Stimulated activated CD4-positive, alpha-beta T cell treated with anti-CD3 and anti-CD28 coated beads, Interleukin-4, amount 100 ng/mL, for 24 hours (primary cell): ENCODE measurements at places on chromosomes 16 and 17.

- no peak for DNase-seq
These were observed 169.6 kb downstream of the KCNJ2 start for GRCh38 chr17:70338946-70339354.

GRCh38 chr16:72187551-72187950 is 15.6 kb upstream of the PMFBP1 start:
- DNase-seq, result no peak

DNA sequence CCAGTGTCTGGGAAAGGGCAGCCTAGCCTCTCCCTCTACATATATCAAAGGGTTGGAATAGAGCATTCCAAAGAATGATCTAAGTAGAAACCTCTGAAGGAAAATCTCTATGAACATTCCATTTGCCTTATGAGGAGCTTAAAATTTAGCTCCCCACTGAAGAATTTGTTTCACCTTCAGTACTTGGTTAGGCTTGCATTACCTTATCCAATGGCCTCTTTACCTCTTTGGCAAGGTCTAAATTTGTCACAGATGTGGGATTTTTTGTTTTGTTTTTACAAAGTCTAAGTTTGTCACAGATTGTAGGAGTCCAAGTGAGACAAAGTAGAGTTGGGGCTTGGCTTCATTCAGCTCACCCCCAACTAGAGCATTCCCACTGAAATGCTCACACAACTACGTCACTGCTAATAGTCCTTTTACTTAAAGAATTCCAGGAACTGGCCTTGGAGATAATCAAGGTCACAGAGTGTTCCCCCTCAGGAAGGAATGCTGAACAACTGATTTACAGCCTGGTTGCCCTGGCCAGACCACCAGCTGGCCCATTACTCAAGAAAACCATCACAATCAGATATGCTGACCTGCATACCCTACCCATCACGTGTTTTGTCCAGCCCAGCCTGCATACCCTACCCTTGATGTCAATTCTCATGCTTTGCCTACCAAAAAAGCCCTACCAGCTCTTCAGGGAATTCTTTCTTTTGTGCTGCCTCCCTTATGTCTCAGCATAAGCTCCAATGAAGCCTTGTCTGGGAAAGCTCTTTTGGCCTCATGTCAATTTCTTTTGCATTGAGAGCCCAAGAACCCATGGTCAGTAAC is 26.5 kb upstream of the PPM1D start:
- DNase-seq, result no peak

DNA sequence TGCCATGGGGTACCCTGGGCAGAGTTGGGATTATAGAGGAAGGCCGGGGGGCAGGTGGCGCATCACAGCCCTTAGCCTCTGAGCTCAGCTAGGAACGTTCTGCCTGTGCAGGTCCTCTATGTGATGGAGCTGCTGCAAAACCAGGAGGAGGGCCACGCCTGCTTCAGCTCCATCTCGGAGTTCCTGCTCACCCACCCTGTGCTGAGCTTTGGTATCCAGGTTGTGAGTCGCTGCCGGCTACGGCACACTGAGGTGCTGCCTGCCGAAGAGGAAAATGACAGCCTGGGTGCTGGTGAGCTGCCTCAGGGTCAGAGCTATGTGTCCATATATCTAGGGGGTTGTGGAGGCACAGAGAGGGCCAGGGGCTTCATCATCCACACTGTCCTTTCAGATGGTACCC is 5.8 kb upstream of the NRN1L start:
- DNase-seq, result no peak

GRCh38 chr16:14502256-14502875 is 127.7 kb downstream of the PARN start:
- no peak for DNase-seq

- no peak for DNase-seq
These were observed 16.8 kb upstream of the ASGR2 start for GRCh38 chr17:7131423-7131791.

GRCh38 chr17:77400445-77400870 is 259.7 kb downstream of the SEC14L1 start:
- DNase-seq, result peak; percentile 86

DNA sequence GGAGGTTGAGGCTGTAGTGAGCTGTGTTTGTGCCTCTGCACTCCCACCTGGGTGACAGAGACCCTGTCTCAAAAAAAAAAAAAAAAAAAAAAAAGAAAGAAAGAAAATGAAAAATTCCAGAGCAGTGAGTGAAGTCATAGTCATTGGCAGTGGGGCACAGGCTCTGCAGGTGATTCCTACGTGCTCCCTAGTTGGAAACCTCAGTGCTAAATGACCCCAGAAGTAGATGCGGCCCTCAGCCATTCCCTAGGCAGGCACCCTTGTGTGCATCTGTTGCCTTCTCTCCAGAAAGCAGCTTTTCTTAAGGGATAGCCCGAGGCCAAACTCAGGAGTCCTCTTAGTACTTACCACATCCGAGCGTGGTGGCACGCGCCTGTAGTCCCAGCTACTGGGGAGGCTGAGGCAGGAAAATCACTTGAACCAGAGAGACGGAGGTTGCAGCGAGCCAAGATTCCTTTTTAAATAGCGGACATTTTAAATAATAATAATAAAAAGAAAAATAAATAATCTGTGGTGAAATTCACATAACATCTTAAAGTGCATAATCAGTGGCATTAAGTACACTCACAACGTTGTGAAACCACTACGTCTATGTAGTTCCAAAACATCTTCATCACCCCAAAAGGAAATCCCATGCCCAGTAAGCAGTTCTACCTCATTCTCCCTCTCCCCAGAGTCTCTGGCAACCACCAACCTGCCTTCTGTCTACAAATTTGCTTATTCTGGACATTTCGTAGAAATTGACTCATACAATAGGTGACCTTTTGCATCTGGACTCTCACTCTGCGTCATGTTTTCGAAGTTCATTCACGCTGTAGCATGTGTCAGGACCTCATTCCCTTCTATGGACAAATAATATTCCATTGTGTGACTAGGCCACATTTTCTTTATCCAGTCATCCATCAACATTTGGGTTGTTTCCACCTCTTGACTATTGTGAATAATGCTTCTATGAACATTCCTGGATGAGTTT is 12.5 kb upstream of the SPHK1 start:
- DNase-seq, result no peak

- no peak for DNase-seq
These were observed 20.1 kb downstream of the UNC119 start for GRCh38 chr17:28532050-28532960.

- DNase-seq, result no peak
These were observed 62.0 kb upstream of the NUDT7 start for GRCh38 chr16:77660311-77660710.

DNA sequence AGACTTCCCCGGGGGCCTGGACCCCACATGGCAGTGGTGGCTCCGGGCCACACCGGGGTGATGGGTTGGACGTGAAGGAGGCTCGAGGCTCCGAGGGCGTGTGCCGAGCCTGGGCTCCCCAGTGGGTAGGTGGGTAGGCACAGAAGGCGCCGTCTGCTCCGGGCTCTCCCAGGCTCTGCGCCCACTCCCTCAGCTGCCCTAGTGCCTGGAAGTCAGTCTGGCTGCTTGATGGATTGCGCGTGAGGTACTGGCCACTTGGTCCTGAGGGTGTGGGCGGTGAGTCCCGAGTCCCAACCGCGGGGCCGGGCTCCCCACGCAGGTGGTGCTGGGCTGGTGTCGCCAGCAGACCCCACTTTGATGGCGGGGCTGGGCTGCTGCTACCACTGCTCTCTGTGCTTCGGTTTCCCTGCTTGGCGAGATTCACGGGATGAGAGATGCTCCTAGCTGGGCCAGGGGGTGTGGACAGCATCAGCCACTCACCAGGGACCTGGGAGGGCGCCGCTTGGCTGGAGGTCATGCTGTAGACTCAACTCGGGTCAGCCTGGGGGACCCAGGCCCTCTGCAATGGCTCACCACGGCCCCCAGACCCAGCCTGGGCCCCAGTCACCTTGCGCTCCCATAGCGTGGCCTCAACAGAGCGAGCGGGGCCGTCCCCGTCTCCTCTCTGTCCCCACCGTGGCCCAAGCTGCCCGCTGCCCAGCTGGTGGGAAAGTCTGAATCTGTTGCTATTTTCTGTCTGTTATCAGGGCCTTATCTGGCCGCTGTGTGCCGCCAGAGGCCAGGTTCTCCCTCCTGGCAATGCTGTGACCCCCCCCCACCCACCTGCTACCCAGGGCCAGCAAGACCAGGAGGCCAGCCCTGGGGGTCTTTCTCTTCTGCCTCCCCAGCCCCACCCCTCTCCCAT is 26.1 kb downstream of the ZFPM1 start:
- DNase-seq, result no peak

- DNase-seq, result no peak
These were observed 45.8 kb upstream of the GAS7 start for GRCh38 chr17:10243883-10244844.

DNA sequence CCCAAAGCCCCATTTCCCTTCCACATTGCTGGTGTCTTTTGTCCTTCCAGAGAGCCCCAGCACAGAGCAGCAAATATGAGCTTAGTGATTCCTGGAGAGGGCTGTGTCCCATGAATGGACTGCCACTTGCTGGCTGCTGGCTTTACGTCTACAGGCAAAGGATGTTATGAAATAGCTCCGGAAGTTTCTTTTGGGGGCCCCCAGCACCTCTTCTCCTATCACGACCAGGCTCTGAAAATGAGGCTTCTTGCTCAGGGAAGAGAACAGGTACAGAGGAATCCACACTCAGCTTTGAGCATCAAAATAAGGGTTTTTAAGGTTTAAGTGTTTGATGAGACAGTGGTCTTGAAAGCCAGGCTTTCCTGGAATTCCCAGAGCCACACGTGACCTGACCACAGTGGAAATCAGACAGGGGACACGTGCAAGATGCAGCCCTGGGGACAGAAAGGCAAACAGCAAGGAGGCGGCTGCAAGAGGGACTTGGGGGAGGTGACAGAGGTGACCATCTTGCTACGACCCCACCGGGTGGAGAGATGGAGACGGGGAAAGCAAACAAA is 58.1 kb downstream of the ZDHHC7 start:
- no peak for DNase-seq

DNA sequence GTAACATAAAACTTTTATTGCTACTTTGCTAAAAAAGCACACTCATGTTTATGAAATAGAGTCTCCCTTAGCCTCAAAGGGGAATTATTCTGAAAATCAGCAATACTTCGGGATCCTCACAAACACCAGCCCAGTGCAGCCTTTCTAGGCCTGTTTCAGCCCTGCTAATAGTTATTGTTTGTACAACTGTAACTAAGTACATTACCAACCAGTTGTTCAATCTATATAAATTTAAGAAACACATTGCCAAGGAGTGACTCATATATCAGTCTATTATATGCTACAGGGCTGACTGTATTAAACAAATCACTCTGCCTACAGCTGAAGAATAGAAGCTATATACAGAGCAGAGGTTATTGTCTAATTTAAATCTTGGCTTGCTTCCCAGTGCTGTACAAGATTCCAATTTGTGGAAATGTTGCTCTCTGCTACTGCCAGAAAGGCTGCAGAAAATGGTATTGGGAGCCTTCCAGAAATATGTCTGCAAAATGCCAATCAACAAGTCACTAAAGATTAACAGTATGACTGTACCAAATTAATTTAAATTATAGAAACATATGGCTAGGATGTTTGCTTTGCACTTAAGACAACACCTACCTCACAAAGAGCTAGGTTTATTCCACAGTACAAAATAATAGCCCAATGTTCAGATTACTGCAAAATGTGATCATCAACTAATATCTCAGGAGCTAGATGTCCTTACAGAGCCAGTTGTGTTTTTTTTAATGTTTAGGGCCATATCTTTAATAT is 49.7 kb downstream of the TOX3 start:
- no peak for DNase-seq

- no peak for DNase-seq
These were observed 21.9 kb upstream of the PHAF1 start for GRCh38 chr16:67087803-67088202.

DNA sequence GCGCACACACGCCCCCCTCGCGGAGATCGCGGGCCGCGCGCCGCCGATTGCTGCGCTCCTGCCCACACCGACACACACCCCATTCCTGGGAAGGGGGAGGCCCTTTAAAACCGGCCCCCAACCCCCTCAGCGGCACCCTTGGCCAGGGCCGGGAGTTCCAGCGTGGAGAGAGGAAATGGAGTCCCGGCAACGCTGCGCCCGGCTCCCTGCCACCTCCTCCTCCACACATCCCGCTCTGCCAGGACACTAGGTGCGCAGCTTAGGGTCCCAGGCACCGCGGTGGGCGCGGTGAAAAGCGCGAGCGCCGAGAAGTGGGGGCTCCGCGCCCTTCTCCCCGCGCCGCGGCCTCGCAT is 397 bp downstream of the CDC42EP4 start:
- DNase-seq, result no peak

DNA sequence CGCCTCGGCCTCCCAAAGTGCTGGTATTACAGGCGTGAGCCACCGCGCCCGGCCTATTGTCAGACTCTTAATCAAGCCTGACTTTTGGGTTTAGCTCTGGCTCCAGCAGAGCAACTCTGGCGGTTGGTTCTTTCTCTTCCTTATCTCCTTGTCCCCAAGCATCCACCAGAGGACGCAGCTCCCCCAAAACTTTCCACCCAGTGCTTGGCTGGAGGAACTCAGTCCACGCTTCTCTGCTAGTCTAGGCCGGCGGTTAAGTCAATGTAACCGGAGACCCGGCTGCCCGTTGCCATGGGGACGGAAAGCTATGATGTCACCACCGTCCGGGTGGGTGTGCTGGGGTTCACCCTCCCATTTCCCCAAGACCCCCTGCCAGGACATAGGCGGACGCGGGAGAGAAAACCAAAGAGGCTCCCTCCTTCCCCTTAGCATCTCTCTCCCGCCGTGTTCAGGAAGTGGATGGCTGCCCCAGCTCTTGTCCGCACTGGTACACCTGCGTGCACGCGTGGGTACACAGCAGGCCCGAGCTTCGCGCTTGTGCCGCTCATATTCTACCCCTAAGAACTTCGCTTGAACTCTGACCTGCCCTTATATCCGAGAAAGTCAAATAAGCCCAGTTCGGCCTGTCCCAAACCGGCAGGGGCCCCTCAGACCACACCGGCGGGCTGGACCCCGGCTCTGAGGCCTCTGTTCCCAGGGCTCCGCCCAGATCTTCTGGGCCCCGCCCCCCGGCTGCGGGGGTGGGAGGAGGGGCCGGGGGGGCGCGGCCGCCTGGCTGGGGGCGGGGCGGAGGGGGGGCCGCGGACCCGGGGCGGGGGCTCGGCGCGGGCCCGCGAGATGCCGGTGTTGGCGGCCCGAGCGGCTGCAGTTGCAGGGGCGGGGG is at the start of gene RND2:
Gene RND2 (plus strand): TSS at position 825 of the 883 bp plus-strand sequence. CDS start 117 bp downstream, outside the sequence.
- peak; percentile 79 for DNase-seq

DNA sequence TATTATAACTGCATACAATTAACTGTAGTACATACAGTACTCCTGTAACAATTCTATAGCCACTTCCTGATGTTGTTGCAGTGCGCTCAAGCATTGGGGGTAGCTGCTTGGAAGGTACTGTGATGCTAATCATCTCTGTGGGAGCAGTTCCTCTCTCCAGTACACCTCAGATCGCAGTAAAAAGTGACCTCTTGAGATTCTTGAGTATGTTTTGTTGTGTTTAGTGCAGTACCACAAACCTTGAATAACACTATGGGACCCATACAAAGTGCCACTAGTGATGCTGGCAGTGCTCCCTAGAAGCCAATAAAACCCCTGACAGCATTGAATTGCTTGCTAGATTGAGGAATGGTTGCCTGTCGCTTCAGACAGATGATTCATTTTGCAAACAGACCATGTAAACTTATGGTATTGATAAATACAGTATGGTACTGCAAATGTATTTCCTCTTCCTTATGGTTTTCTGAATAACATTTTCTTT is 193.0 kb downstream of the SPECC1 start:
- DNase-seq, result no peak

GRCh38 chr17:13477180-13477611 is 124.5 kb downstream of the HS3ST3A1 start:
- DNase-seq, result no peak
